ENCODE measurements at places on chromosomes 5 and 9. TPM values are rescaled to one million over a fixed set of nuclear protein-coding genes. Genes with fewer than 3 reads are reported as not detected.

UBE2QL1 gene
- 2.5 TPM for total RNA-seq

TNFSF15 gene
- total RNA-seq = 2.1 TPM

C5orf52 gene
- not detected for total RNA-seq

GARNL3 gene
- total RNA-seq = 21.4 TPM

TAL2 gene
- 2.2 TPM for total RNA-seq

SMIM27 gene
- total RNA-seq = 12.0 TPM

MEF2C gene
- total RNA-seq = 2.6 TPM

GAS1 gene
- total RNA-seq = 4.0 TPM

STING1 gene
- not detected for total RNA-seq

LOX gene
- 0.19 TPM for total RNA-seq

GPR107 gene
- 46.7 TPM for total RNA-seq

MELK gene
- total RNA-seq = 24.0 TPM

SLC6A18 gene
- total RNA-seq = not detected

LIFR gene
- 33.4 TPM for total RNA-seq

CXCL14 gene
- 6.1 TPM for total RNA-seq

ACTBL2 gene
- total RNA-seq = not detected

ANGPTL2 gene
- 5.3 TPM for total RNA-seq

PCDHGA6 gene
- total RNA-seq = 0.80 TPM

NR6A1 gene
- 86.4 TPM for total RNA-seq

ADRB2 gene
- total RNA-seq = 0.22 TPM

LCN10 gene
- total RNA-seq = not detected

TTC23L gene
- total RNA-seq = 2.8 TPM

SNX24 gene
- total RNA-seq = 20.8 TPM

FOXI1 gene
- not detected for total RNA-seq

TPM2 gene
- total RNA-seq = 32.4 TPM

PDLIM4 gene
- 14.3 TPM for total RNA-seq

GPR151 gene
- not detected for total RNA-seq

SPINK13 gene
- not detected for total RNA-seq

DNAI1 gene
- 1.2 TPM for total RNA-seq

ADGRV1 gene
- total RNA-seq = 87.6 TPM

SVEP1 gene
- 0.42 TPM for total RNA-seq

GRIA1 gene
- total RNA-seq = not detected

CARTPT gene
- not detected for total RNA-seq

SPATA31A3 gene
- not detected for total RNA-seq

PCDHGB1 gene
- 2.3 TPM for total RNA-seq
